ENCODE measurements at places on chromosomes 4 and X.

DNA sequence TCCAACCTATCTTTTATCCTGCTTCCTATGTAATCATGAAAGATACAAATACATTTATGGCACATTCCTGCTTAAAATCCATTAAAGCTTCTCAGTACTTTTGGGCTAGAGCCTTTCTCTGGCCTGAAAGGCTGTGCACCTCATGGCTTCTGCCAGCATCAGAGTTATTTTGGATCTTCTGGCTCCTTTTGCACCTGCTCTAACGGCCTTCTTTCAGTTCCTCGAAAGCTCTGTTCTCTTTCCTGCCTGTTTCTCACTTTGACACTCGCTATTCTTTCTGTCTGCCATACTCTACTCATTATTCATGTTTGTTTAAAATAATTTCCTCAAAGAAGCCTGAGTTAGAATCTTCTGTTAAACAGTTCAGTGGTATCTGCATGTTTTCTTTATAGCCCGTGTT is 86.0 kb downstream of the LRP2BP start:
- no peaks in the 10 kb centered on the region for H3K4me1 ChIP-seq
- DNase-seq = no peak
- no peaks in the 10 kb centered on the region for H3K27me3 ChIP-seq
- no peaks in the 10 kb centered on the region for H3K36me3 ChIP-seq
- no peak overlapping the region for H3K27ac ChIP-seq

GRCh38 chr4:87078987-87079486 is 141.4 kb downstream of the KLHL8 start:
- H3K4me1 ChIP-seq = no peaks in the 10 kb centered on the region
- no peak overlapping the region for H3K4me3 ChIP-seq
- no peaks in the 10 kb centered on the region for H3K36me3 ChIP-seq
- no peak for DNase-seq

DNA sequence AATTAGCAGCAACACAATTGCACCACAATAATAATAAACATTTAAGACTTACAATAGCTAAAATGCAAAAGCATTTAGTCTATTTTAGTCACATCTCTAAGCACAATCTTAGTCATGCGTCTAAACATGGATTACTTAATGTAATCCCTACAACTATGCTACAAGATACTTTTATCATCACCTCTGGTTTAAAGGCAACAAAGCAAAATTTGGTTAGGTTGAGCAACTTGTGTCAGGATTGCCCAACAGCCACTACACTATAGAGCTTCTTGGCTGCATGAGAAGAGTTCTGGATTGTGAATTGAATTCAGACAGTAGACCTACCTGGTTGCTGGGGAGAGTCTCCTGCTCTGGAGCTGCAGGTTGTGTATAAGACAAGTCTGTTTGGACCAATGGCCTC is 146.5 kb upstream of the PUDP start:
- no peaks in the 10 kb centered on the region for H3K4me1 ChIP-seq
- no peaks in the 10 kb centered on the region for H3K36me3 ChIP-seq
- no peak overlapping the region for H3K4me3 ChIP-seq
- no peaks in the 10 kb centered on the region for H3K27me3 ChIP-seq
- H3K27ac ChIP-seq = no peak overlapping the region
- DNase-seq = no peak

- peaks cover under 1% of the 10 kb centered on the region for H3K36me3 ChIP-seq
- H3K27me3 ChIP-seq = no peaks in the 10 kb centered on the region
- H3K4me1 ChIP-seq = no peaks in the 10 kb centered on the region
- no peak for DNase-seq
- H3K4me3 ChIP-seq = no peak overlapping the region
- H3K27ac ChIP-seq = no peak overlapping the region
Observed at GRCh38 chrX:118621081-118621759, 106.2 kb upstream of the IL13RA1 start.

DNA sequence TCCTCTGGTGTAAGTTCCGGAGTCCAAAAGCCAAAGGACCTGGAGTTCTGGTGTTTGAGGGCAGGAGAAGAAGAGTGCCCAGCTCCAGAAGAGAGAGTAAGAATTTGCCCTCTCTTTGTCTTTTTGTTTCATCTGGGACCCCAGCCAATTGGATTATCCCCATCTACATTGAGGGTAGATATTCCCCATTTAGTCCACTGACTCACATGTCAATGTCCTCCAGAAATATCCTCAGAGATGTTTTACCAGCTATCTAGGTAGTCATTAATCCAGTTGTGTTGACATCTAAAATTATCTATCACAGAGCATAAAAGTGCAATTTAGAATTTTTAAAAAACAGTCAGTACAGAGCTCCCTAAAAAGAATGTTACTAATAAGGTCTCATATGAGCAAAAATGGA is 132.9 kb upstream of the TMEM47 start:
- H3K27ac ChIP-seq = no peak overlapping the region
- DNase-seq = no peak
- H3K4me1 ChIP-seq = no peaks in the 10 kb centered on the region

DNA sequence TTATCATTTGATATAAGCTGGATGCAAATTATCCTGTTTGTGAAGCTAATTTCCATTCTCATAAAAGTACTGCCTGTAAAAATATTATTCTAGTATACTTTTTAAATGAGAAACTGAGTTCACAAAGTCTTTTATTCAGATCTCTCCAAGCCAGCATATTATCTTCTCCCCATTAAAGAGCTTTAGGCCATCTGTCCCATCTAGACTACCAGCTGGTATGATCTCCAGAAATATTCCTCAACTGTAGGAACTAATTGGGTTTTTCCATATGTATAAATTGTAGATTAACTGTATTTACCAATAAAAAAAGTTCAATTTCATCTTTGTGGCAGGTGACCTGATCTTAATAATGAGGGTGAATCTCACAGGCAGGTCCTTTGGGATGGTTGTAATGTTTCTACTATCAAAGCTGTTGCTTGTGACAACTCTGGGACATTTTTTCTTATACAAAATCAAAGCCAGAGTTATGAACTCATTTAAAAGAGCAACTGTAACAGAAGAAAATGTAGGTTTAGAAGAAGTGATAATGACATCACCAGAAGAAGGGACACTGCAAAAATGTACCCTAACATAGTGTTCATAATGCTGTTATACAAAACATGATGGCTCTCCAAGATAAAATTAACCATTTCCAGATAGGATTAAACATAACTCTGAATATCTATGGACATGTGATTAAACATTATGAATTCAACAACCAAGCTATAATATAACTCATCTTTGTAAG is 132.8 kb downstream of the KCNIP4 start:
- no peak overlapping the region for H3K4me3 ChIP-seq
- no peak overlapping the region for H3K27ac ChIP-seq
- no peaks in the 10 kb centered on the region for H3K4me1 ChIP-seq

DNA sequence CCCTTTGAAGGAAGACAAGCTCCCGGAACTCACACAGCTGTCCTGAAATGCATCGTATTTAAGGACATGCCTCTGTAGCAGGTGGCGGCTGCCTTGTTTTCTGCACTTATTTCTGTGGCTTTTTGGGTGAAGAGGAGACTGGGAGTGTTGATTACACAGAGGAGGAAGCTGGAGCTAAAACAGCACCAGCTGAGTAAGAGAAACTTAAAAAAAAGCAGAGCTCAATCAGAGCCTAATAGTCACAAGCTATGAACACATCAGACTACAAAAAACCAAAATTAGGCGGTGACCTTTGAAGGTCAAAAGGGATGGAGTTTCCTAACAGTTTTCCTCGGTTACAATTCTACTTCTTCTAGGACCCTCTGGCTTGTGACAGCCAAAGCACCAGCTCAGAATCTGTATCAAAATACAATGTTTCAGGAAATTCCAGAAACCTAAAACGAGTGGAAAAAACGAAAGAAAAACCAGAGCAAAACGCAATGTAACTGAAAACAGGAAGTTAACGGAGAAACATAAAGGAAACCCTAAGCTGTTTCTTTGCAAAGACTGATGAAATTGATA is 13.5 kb downstream of the PRKX start:
- H3K4me1 ChIP-seq = peaks cover 6% of the 10 kb centered on the region
- H3K4me3 ChIP-seq = peak overlapping the region; percentile 63
- no peaks in the 10 kb centered on the region for H3K36me3 ChIP-seq
- peak; percentile 49 for DNase-seq
- no peaks in the 10 kb centered on the region for H3K27me3 ChIP-seq

GRCh38 chr4:36088542-36088941 is 155.8 kb downstream of the ARAP2 start:
- H3K36me3 ChIP-seq = peaks cover 13% of the 10 kb centered on the region
- DNase-seq = no peak
- no peaks in the 10 kb centered on the region for H3K4me1 ChIP-seq
- H3K4me3 ChIP-seq = no peak overlapping the region
- no peaks in the 10 kb centered on the region for H3K27me3 ChIP-seq

GRCh38 chr4:42915484-42915883 is 23.0 kb downstream of the GRXCR1 start:
- no peaks in the 10 kb centered on the region for H3K27me3 ChIP-seq
- H3K36me3 ChIP-seq = no peaks in the 10 kb centered on the region
- no peaks in the 10 kb centered on the region for H3K4me1 ChIP-seq

DNA sequence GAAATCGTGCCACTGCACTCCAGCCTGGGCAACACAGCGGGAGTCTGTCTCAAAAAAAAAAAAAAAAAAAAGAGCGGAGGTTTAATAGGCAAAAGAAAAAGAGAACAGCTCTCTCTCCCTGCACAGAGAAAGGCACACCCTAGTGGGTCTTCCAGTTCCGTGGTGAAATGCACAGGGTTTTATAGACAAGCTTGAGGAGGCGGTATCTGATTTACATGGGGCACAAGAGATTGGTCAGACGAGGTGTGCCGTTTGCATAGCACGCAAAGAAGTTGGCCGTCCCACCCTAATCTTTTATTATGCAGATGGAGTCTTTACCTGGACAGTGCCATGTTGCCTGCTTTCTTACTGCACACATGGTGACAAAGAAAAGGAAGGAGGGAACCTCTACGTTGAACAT is 33.5 kb upstream of the REST start:
- H3K27me3 ChIP-seq = no peaks in the 10 kb centered on the region
- H3K27ac ChIP-seq = no peak overlapping the region
- H3K36me3 ChIP-seq = no peaks in the 10 kb centered on the region
- no peak for DNase-seq
- no peaks in the 10 kb centered on the region for H3K4me1 ChIP-seq
- H3K4me3 ChIP-seq = no peak overlapping the region

DNA sequence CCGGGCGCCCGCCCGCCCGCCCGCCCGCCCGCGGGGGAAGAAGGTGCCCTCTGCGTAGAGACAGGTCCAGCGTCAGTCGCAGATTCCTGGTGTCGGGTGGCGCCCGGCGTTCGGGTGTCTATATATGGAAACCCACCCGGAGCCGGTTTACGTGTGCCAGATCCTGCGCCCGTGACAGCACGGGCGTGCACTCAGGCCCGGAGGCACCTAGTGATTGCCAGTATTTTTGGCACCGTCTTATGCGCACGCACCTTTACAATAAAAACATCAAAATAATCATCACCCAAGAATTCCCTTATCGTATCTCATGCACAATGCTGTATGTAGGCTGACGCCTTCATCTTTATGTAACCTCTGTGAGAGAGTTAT is 519 bp downstream of the SLC25A4 start:
- peak overlapping the region; percentile 57 for H3K4me3 ChIP-seq
- DNase-seq = no peak

- no peak for DNase-seq
- no peaks in the 10 kb centered on the region for H3K36me3 ChIP-seq
- no peaks in the 10 kb centered on the region for H3K4me1 ChIP-seq
- no peak overlapping the region for H3K4me3 ChIP-seq
- no peaks in the 10 kb centered on the region for H3K27me3 ChIP-seq
- H3K27ac ChIP-seq = no peak overlapping the region
Observed at GRCh38 chr4:187010052-187010451, 286.4 kb upstream of the FAT1 start.

- no peak overlapping the region for H3K27ac ChIP-seq
- H3K27me3 ChIP-seq = no peaks in the 10 kb centered on the region
Observed at GRCh38 chr4:13558881-13559280, 14.6 kb upstream of the NKX3-2 start.

- no peak for DNase-seq
- no peaks in the 10 kb centered on the region for H3K4me1 ChIP-seq
- no peak overlapping the region for H3K4me3 ChIP-seq
- H3K27me3 ChIP-seq = peaks cover 4% of the 10 kb centered on the region
- H3K27ac ChIP-seq = no peak overlapping the region
Observed at GRCh38 chr4:89752932-89753598, 83.9 kb downstream of the SNCA start.

GRCh38 chr4:111070390-111070789 is 447.5 kb upstream of the PITX2 start:
- H3K27ac ChIP-seq = no peak overlapping the region
- no peaks in the 10 kb centered on the region for H3K4me1 ChIP-seq
- no peak overlapping the region for H3K4me3 ChIP-seq
- no peak for DNase-seq
- H3K27me3 ChIP-seq = no peaks in the 10 kb centered on the region
